Activated CD8-positive, alpha-beta memory T cell treated with anti-CD3 and anti-CD28 coated beads for 1 hour (primary cell): ENCODE measurements at places on chromosomes 6 and 20.

GRCh38 chr20:44203161-44203560 is 7.4 kb downstream of the OSER1 start:
- DNase-seq, result no peak

DNA sequence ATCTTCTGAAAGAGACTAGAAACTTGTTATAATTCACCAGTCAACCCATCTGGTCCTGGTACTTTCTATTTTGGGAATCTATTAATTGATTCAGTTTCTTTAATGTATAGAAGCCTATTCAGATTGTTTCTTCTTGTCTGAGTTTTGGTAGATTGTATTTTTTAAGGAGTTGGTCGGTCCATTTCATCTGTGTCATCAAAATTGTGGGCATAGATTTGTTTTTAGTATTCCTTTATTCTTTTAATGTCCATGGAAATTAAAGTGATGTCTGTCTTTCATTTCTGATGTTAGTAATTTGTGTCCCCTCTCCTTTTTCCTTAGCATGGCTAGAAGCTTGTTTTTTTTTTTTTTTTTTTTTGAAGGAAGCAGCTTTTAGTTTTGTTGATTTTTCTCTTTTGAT is 15.2 kb downstream of the STXBP5 start:
- no peak for DNase-seq

DNA sequence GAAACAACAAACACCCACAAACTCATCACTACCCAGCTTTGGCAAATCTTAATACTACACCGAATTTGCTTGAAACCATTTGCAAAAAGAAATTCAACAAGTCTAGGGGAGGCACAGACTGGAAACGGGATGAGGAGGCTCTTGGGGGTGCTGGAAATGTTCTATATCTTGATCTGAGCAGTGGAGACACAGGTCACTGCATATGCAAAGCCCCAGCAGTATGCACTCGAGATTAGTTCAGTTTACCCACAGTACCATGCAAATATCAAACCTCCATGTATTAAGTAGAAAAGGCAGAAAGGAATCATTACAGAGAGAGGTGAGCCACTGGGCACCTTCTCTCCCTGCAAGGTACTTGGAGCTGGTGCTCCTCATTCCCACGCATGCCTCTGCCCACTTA is 75.9 kb downstream of the PREX1 start:
- DNase-seq, result no peak

- DNase-seq, result no peak
Measured at GRCh38 chr6:24743944-24744335, 25.0 kb upstream of the C6orf62 start.

DNA sequence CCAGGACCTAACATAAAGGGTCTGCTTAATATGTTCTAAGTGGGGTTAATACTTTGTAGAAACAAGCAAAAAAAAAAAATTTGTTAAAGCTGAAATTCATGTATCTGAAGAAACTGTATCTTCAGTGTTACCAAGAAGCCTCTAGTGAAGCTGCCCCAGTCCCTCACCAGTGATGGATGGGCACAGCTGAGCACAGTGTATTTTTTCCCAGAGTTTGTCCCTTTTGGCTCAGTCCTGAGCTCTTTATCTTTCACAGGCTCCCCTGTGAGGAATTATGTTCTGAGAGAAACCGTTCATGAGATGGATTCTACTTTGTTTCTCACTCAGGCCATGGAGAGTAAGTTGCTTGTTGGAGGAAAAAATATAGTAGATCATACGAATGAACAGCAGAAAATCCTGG is 38.4 kb downstream of the KIF3B start:
- no peak for DNase-seq

DNA sequence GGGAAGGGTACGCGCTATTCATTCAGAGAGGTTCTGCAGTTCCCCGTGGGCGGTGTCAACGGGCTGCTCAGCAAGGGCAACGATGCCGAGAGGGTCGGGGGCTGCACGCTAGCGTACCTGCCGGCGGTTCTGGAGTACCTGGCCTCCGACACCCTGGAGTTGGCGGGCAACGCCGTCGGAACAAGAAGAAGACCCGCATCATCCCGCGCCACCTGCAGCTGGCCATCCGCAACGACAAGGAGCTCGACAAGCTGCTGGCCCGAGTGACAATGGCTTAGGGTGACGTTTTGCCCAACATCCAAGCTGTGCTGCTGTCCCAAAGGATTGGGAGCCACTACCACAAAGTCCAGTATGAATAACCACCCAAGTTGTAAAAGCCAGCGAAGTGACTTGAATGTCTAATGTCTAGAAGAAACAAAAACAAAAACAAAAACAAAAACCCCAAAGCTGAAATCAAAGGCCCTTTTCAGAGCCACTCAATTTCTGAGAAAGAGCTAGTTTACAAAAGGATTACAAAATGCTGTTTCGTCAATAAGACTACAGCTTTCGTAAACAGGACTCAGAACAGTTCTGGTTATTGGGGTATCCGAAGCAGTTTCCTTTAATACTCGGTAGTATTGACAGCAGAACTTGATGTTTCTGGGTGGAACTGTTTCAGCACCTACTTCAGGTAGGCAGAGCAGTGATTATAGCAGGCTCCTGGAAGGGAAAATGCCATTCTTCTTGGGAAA is 21.9 kb upstream of the SLC17A4 start:
- DNase-seq, result no peak

- no peak for DNase-seq
Measured at GRCh38 chr20:32792316-32792715, 27.4 kb upstream of the MAPRE1 start.

DNA sequence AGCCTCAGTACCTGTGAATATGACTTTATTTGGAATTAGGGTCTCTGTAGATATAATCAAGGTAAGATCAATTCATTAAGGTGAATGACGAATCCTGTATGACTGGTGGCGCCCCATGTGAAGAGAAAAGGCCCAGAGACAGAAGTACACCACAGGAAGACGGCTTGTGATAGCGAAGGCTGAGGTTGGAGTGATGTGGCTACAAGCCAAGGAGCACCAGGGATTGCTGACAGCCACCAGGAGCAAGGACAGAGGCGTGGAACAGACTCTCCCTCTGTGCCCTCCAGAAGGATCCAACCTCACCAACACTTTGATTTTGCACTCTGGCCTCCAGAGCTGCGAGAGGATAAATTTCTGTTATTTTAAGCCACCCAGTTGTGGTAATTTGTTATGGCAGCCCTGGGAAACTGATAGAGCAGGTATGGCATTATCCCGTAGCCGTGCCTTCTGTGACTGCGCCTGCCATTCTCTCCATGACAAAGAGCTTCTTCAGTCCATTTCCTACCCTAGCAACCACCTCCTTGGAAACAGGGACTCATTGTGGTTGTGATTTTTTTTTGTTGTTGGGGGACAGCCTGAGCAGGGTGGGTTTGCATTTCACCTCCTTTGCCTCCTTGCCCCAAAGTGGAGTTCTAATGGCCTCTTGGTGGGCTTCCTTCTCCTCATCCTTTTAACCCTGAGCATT is 29.6 kb downstream of the PTK7 start:
- no peak for DNase-seq

DNA sequence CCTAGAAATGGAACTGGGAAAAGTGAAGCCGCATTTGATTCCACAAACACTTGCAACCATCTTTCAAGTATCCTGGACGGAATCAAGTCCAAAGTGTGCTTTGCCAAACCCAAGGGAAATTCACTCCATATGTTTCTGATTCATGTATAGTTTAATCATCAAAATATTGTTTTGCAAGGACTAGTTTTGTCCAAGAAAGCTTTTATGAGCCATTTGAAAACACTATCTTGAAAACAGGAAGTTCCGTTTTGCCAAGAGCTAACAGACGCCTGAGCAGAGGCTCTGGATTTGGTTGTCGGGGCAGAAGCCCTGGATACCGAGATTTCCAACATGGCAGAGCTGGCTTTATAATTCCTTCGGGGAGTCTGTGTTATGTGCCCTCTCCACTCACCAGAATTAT is 251.1 kb downstream of the PHACTR1 start:
- DNase-seq, result no peak

DNA sequence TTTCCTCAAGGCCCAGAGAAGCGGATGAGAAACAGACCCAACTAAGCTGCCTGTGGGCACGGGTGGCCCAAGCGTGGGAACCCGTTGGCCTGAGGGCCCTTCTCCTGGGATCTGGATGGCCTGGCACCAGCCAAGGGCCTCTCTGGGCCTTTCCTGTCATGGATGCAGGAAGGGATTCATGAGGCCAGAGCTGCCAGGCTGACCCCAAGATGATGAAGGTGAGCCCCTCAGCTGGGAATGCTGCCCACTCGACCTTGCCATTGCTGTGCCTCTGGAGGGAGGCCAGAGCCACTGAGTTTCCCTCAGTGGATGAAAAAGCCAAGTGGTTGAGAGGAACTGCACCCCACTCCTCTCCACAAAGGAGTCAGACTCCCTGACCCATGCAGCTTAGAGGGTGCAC is 171.2 kb downstream of the VEGFA start:
- DNase-seq, result no peak

- no peak for DNase-seq
Measured at GRCh38 chr6:24223115-24223919, 97.3 kb downstream of the NRSN1 start.

- peak; percentile 37 for DNase-seq
Measured at GRCh38 chr6:89940225-89941027, 46.2 kb downstream of the GJA10 start.

GRCh38 chr6:31898383-31899011 is 999 bp upstream of the EHMT2 start:
- DNase-seq, result no peak

GRCh38 chr6:122654012-122654411 is 43.8 kb downstream of the PKIB start:
- DNase-seq, result no peak

DNA sequence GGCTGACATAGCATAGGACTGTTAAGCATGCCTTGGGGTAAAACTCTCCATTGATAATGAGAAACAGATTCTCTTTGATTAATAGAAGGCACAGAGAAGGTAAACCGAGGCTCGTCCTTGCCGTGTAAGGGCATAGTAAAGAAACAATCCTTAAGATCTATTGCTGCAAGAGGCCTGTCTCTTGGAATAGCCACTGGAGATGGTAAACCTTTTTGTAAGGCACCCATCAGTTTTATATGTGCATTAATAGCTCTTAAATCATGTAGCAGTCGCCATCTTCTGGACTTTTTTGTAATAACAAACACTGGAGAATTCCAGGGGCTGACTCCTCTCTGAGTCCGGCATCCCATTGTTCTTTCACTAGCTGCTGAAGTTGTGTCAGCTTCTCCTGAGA is 8.4 kb upstream of the ABHD12 start:
- no peak for DNase-seq

DNA sequence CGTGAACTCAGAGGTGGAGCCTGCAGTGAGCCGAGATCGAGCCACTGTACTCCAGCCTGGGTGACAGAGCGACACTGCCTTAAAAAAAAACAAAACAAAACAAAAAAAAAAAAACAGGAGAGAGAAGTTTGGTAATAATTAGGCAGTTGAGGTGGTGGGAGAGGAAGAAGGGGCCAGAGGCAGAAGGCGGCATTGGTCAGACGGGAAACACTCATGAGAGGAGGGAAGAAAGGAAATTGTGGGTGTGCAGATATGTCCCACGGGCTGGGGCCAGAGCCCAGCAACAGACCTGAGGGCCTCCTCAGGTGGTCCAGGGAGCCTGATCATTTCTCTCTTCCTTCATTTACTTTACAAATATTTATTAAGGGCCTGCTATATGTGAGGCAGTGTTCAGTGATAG is 20.0 kb downstream of the SULF2 start:
- no peak for DNase-seq

GRCh38 chr20:16701296-16701695 is 28.5 kb upstream of the SNRPB2 start:
- peak; percentile 3 for DNase-seq

DNA sequence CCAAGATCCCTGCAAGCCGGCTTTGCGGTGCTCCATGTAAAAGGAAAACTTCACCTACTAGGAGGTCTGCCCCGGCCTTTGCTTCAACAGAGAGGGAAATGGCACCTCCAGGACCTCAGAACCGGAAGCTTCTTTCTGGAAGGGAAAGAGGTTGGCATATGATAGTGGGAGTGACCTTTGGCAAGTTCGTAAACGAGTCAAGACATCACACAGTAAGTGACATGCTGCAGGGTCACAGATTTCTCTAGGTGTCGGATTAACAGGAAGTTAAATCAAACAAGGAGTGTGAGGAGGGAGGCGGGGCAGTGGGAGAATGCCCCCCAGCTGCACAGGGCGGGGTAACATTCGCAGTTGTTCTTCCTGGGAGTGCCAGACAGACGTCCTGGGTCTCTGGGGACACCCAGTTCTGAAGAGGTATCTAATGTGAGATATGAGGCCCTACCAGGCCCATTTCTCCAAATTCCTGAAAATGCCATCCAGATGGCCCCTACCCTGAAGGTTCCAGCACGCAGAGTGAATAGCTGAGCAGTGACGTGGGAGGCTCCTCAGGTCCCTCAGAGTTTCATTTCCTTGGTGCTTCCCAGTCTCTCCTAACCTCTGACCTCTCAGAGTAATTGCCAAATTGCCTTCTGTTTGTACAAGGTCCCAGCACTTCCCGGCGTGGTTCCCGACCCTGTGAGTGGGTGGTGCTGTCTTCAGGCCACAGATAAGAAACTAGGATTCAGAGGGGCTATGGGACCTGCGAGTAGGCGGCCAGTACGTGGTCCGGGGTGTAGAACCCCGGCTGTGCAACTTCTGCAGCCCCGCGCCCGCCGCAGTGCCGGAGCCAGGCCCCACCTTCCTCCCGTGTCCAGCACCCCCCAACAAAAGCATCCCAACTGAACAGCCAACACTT is 1.9 kb downstream of the RRBP1 start:
- DNase-seq, result no peak

DNA sequence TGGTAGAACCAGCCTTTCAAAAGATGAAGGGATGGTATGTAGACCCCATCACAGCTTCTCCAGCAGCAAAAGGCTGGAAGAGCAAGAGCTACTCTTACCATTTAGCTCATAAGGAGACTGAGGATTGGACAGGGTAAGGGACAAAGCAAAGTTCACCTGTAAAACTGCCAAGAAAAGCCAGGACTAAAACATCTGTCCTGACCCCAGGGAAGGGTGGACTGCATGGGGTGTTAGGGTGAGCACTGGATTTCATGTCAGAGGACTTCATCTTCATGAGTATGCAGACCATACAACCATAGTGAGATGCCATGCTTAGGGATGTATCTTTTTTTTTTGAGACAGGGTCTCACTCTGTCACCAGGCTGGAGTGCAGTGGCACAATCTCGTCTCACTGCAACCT is 19.3 kb downstream of the AHCY start:
- DNase-seq, result no peak

DNA sequence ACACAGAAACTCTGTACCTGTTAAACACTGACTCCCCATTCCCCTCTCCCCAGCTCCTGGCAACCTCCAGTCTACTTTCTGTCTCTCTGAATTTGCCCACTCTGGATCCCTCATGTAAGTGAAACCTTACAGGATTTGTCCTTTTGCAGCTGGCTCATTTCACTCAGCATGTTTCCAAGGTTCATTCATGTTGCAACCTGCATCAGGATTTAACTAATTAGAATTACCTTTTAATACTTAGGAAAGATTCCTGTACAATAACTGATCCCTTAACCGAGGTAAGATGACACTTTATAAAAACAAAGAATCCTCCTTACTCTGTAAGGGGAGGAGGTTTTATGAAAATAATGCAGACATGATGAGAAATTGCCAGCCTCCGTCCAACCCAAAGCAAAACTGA is 113.1 kb upstream of the MTHFD1L start:
- DNase-seq, result no peak

DNA sequence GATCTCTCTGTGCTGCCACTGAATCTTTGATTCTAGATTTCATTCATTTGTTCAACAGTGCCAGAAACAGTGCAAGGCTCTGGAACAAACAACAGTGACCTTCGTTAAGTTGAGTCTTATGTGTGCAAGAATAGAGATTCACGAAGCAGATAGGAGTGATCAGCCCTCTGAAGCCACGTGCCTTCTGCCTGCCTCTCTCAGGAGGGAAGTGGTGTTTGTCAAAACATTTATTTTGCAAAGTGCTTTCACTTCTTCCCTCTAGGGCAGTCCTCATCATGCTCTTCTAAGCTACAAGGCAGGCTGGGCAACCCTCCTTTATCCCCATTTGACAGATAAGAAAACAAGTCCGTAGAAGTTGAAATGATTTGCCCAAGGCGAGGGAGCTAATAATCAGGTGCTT is 204.3 kb downstream of the TFAP2C start:
- DNase-seq, result no peak
